Hindlimb muscle (tissue), 1 donor: ENCODE measurements at places on chromosomes 16 and 17.

GRCh38 chr17:73142872-73143381, 21.9 kb upstream of the SSTR2 start:
- DNase-seq = no peak

- no peak for DNase-seq
These were observed 5.8 kb downstream of the SCGB1C2 start for GRCh38 chr17:142876-143784.

- peak; percentile 58 for DNase-seq
These were observed 20.4 kb upstream of the CPNE2 start for GRCh38 chr16:57071831-57072582.

DNA sequence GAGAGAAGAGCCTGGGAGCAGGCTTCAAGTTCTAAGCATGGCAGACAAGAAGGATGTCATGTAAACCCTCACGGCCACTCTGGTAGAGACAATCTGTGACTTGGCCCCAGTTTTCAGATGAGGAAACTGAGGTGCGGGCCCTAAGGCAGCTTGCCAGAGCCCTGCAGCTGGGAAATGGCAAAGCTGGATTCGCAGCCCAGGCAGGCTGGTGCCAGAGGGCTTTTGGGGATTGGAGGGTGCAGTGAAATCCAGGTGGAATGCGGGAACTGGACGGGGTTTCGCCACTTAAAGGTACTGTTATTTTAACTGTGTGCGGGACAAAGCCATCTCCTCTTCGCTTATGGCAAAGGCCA, 477 bp upstream of the OSGIN1 start:
- DNase-seq = no peak

- DNase-seq = no peak
These were observed 55.4 kb downstream of the ABAT start for GRCh38 chr16:8729779-8730334.

- no peak for DNase-seq
These were observed 7.6 kb upstream of the TNRC6A start for GRCh38 chr16:24721830-24722238.

DNA sequence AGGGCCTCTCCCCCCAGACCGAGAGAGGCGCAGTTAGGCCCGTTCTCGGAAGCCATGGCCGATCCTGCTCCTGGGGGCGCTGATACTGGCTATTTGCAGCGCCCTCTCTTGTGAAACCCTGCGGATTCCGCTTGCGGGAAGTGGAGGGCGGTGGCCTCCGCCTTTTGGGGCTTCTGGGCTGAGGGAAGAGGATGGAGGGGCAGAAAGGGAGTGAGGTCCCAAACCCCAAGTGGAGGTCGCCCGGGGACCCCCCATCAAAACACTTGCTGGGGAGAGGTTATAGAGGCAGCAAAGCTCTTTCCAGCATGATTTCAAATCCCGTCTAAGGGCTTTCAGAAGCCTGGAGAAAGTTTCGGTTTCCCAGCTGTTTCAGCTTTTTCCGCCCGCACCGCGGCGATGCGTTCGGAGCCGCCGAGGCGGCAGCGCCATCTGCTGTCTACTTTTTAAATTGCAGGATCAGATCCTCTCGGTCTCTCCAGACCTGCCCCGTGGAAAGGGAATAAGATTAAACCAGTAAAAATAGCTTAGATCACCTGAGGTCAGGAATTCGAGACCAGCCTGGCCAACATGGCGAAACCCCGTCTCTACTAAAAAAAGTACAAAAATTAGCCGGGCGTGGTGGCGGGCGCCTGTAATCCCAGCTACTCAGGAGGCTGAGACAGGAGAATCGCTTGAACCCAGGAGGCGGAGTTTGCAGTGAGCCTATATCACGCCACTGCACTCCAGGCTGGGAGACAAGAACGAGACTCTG, 15.8 kb downstream of the SNX20 start:
- DNase-seq = peak; percentile 86

DNA sequence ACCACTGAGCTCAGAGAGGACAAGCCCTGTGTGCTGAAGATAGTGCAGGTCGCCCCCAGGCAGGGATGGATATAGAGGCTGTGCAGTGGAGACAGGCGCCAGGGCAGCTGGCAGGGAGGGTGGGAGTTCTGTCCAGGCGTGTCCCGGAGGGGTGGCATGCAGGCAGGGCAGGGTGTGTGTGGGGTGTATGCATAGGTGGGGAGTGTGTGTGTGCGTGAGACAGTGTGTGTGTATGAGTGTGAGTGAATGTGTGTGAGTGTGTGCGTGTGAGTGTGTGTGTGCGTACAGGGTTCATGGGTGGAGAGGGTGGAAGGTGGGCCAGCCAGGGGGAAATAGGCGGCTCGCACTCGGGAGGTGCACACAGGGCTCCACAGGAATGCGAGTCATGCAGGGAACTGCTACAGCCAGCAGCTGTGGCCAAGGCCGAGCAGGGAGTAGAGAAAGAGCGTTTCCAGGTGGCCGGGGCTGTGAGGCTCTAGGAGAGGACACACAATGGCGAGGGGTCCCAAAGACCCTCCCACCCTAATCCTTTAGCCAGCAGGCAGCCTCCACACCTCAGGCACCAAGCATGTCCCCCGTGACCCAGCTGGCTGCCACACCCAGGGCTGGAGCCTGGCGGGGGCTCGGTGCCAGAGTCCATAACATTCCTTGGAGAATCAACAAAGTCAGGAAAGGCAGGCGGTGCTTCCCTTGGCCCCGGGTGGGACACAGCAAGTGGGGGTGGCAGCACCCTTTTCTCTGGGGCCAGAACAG, 4.6 kb downstream of the PLCD3 start:
- DNase-seq = no peak

DNA sequence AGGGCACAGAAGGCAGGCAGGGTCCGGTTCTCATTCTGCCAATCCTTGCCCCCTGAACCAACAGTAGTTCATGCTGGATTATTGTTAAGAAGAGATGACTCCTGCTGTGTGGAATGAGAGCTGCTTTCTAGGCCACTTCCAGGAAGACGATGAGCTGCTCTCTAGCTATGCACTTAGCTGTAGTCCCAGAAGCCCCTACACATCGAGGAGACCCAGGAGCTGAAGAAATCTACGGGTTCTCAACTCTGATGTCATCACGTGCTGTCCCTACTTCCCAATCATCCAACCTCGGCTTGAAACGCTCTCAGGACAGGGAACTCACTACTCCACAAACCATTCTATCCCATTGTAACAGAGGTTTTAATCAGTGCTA, 29.0 kb upstream of the EMP2 start:
- no peak for DNase-seq

- DNase-seq = no peak
These were observed 15.1 kb downstream of the CDH11 start for GRCh38 chr16:65106757-65107156.

- DNase-seq = no peak
These were observed 151.2 kb downstream of the MSI2 start for GRCh38 chr17:57407287-57408070.

GRCh38 chr16:84982434-84982833, 28.9 kb downstream of the ZDHHC7 start:
- no peak for DNase-seq

GRCh38 chr16:20997147-20997546, 96.6 kb downstream of the LYRM1 start:
- DNase-seq = no peak

DNA sequence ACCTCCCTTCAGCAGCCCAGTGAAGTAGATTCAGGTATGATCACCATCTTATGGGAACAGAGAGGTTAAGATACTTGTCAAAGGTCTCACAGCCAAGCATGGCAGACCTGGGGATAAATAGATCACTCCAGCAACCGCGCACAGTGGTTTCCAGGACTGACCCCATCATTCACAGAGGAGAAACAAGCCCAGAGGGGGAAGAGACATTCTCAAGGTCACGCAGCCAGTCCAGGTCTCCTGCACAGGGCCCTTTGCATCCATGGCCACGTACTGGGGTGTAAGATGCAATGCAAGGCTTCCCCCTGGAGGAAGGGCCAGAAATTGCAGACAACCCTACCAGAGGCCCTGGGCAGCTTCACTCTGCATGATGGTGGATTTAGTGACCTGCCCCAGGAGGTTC, 19.9 kb downstream of the TLE7 start:
- DNase-seq = no peak

DNA sequence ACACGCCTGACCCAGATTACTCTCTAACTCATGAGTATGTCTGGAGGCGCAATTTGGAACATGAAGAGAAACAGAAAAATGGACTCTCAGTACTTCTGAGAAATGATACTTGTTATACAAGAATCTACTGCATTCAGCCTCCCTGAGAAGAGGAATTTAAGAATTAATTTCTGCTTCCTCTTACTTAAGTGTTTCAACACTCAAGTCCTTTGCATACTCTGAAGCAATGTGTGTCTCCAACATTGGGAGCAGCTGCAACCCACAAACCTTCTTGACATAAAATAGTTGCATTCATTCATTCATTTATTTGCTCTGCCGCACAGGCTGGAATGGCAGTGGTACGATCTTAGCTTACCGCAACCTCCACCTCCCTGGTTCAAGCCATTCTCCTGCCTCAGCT, 199.8 kb downstream of the NPIPA7 start:
- DNase-seq = no peak

DNA sequence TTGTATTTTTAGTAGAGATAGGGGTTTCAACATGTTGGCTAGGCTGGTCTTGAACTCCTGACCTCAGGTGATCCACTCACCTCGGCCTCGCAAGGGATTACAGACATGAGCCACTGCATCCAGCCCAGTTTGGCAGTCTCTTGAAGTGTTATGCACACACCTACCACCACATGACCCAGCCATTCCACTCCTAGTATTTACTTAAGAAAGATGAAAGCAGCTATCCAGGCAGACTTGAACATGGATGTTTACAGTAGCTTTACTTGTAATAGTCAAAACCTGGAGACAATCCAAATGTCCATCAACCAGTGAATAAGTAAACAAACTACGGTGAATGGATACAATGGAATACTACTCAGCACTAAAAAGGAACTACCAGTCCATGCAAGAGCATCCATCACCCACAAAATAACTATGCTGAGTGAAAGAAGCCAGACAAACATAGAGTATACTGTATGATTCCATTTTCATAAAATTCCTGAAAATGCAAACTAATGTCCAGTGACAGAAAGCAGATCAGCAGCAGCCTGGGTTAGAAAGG, 37.8 kb upstream of the RASD1 start:
- no peak for DNase-seq

- DNase-seq = no peak
These were observed 2.7 kb upstream of the AP1G1 start for GRCh38 chr16:71811261-71811803.

GRCh38 chr16:84765616-84766580, 53.9 kb upstream of the CRISPLD2 start:
- DNase-seq = no peak

- DNase-seq = no peak
These were observed 27.9 kb upstream of the HYDIN start for GRCh38 chr16:71258372-71258771.

- no peak for DNase-seq
These were observed 5.0 kb downstream of the CARHSP1 start for GRCh38 chr16:8863594-8864424.
